Suppressor macrophage treated with lipopolysaccharide for 4 hours (primary cell): ENCODE measurements at places on chromosomes 16 and 17.

GRCh38 chr17:78132767-78133178 is 2.2 kb downstream of the TMC8 start:
- no peak for DNase-seq

GRCh38 chr16:81442916-81443687 is 1.5 kb upstream of the CMIP start:
- DNase-seq = peak; percentile 28

DNA sequence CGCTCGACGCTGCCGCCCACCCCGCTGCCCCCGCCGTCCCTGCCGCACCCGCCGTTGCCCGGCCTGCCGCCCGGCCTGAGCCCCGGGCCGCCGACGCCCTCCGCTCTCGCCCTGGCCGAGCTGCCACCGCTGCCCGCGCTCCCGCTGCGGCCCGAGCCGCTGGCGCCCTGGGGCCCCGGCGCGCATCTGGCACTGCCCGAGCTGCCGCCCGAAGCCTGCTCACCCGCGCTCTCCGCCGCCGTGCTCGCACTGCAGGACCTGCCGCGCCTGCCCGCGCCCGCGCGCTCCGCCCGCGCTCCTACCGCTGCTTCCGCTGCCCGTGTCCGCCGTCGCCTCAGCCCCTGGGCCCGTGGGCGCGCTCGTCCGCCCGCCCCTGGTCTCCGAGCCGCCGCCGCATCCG is 8.4 kb upstream of the CLDN9 start:
- peak; percentile 39 for DNase-seq

- DNase-seq = peak; percentile 92
Observed at GRCh38 chr17:3710951-3711383, 12.7 kb upstream of the HASPIN start.

DNA sequence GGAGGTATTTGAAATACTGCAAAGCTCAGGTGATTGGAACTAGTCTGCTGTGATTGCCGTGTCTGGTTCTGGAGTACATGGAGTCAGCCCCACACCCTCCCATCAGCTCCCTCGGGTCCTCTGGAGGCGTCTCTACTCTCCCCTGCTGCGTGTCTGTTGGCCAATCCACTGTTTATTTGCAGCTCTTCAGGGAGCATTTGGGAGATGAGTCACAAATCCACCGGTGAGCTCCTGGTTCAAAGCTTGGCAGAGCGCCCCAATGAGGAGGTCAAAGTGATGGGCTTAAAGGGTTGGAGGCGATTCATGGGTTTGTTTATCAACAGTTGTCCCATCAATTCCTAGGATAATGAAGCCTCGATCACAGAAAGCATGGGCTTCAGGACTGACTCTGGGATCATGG is 14.6 kb downstream of the CALB2 start:
- no peak for DNase-seq

DNA sequence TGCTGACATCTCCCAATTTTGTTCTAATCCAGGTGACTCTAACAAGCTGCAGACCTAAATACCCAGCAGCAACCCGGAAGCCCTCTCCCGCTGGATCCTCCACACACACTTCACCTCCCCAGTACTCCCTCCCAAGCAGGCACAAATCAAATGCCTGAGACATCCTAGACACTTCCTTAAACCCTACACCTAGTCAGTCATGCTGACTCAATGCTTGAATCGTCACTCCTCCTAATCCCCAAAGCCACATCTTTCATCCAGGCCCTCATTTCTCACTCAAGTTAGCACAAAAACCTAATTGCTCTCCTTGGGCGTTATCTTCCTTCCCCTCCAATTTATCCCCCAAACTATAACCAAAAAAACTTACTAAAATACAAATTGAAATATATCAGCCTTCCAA is 32.7 kb downstream of the CMC2 start:
- no peak for DNase-seq

- DNase-seq = no peak
Observed at GRCh38 chr16:50902457-50902856, 160.6 kb downstream of the CYLD start.

GRCh38 chr17:2056206-2057174 is 1.6 kb downstream of the HIC1 start:
- DNase-seq = peak; percentile 48

GRCh38 chr16:15788846-15789239 is 68.0 kb downstream of the MYH11 start:
- no peak for DNase-seq
